ENCODE measurements at places on chromosomes 13 and 19.
A peak's percentile ranks its signal among the peaks of the same experiment; 100 is the strongest.

- no peak for DNase-seq
Measured at GRCh38 chr19:21396121-21396520, 812 bp upstream of the ZNF493 start.

- no peak for DNase-seq
Measured at GRCh38 chr19:54662730-54663129, at the start of gene LILRB4. Gene LILRB4 (plus strand): TSS chr19:54662985. CDS start chr19:54663034, 49 bp downstream.

DNA sequence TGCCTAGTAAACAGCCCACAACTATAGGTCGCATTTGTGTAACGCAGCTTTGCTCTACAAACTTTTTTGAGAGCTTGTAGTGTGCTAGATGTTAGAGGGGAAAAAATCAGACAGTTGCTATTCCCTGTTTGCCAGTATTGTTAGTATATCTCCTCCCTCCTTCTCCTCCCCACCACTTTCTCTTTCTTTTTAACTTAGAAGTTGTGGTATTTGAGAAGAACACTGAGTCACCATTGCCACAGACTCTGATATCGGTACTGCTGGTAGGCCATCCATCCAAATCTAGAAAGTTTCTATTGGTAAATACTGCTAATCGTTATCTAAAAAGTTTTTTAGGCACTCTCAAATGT is 666 bp downstream of the POMP start:
- DNase-seq, result no peak

DNA sequence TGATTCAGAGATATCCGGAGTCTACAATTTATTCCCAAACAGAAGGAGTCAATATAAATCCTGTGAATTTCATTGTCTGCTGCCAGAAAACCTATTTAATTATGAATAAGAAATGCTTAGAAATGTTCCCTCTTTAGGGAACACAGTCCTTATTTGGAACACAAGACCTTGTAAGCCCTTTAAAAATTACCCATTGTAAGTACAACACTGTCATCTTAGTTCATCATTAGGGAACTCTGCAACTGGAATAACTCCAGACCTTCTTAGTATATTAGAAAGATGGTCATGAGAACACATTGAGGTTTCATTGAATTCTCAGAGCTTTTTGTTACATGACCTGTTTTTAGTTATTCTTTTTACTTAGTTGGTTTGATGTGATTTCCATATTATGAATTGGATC is 548.5 kb upstream of the KLF12 start:
- no peak for DNase-seq

GRCh38 chr13:38386421-38386820 is 36.8 kb downstream of the UFM1 start:
- no peak for DNase-seq

DNA sequence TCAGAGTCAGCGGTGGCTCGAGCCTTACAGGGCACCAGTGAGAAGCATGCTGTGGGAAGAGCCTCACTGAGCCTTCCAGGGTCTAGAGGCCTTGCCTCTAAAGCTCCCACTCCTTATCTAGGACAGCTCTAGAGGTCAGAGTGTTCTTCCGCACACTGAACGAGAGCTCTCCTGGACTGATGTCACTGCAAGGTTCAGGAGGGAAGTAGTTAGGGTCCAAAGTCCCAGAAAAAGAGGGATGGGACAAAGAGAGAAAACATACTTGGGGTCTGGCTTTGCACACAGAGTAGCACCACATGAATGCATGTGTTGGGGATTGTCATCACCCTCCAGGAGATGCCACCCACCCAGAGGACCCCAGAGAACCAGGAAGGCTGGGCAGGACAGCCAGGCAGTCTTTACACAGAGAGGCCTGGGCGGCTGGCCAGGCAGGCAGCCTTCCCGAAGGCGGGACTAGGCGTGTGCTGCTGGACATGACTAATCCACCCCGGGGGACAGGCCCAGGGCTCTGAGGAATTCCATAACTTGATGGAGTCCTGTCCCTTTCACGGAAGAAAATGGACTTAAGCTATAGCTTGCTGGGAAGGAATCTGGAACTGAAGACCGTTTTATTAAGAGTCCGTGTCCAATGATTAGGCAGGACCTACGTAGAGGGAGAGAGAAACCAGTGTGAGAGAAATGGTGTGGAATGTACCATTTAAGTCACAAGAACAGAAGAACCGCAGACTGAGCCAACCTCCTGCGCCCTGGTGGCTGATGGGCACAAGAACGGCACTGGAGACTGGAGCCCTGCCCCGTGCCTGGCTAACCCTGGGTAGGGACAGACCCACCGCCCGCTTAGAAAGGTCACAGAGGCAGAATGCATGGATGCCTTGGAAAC is 16.6 kb upstream of the EPHX3 start:
- DNase-seq, result peak; percentile 63

DNA sequence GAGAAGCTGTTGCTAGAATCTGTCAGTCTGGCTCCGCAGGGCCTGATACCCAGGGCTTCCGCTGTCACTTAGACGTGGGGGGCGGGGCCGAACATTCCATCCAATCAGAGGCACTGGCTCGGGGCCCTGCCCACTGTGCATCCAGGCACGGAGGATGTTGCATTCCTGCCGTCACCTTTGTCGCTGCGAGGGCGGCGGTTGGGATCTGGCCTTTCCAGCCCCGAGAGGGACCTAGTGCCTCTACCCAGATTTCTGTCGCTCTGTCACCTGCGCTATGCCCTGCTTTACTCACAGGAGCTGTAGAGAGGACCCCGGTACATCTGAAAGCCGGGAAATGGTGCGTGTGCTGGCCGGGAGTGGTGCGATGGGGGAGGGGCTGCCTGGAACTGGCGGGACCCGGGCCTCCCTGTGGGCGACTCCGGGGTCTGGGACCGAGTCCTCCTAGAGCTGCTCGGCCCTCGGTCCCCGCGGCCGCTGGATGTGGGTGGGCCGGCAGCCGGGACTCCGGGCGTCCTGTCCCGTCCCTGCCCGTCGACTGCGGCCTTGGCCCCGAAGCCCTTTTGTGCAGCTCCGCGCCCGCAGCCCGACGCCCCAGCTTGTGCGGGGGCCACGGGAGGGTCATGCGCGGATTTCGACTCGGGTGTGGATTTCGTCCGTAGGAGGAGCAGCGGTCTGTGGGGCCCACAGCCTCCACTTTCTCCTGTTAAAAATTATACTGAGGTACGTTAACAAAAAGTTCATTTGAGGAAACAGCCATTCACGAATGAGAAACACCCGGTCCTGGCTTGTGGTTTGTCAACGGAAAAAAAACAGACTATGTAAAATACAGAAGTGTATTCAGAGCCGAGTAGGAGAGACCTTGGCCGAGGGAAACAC is at the start of gene ZNF439:
Gene ZNF439, plus strand, starts transcription at position 133 of the 876 bp plus-strand sequence. Its CDS starts 142 bp downstream, at position 275.
- peak; percentile 20 for DNase-seq

DNA sequence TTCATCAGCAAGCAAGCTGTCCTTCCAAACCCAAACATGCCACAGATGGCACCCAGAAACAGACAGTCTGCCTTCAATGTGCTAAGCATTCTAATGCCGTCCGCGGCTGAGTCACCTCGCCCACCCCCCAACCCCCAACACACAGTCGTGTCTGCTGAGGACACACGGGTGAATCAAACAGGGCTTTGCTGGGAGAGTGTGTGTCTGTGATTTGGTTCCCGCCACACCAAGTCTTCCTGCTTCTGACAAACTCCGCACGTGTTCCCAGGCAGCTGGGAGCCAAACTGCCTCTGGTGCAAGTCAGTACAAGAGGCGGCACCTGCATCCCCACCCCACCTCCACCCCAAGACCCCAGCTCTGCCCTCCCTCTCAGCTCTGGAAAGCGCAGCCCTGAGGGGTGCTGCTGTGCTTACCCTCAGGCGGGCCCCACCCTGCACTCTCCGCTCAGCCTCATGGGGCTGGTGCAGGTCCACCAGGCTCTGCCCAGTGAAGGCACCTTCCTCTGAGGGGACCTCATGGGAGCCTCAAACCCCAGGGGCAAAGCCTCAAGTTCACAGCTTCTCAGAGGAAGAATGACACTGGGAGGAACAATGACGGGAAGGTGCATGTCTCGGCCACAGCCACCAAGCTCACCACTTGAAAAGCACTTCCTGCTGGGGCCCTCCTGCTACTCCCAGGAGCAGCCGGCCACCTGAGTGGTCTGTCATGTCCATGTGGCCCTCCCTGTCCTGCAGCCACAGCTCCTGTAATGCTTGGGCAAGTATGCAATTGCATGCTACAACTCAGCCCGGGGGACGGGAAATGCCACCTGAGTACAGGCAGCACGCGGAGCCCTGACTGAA is 15.0 kb upstream of the SLC35E1 start:
- DNase-seq, result no peak

DNA sequence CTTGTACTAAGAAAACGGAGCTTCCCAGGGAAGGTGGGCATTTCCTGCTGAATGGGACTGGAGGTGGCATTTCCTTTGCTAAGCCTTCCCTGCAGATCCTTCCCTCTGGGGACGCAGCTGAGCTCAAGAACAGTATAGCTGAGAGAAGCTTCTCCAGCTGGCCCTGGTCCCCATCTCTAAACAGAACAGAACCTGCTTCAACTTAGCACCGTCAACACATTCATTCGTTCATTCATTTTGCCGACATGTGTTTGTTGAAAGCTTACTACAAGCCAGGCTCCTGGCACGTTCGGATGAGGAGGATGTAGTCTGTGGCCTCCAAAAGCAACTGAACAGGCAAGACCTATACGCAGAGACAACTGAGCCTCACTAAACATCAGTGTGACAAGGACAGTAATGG is 36.6 kb upstream of the PEPD start:
- no peak for DNase-seq

GRCh38 chr19:45785097-45785496 is 2.8 kb upstream of the DMPK start:
- DNase-seq, result no peak

GRCh38 chr13:110578363-110578762 is 16.8 kb upstream of the RAB20 start:
- no peak for DNase-seq

- DNase-seq, result no peak
Measured at GRCh38 chr13:98984983-98985382, 7.1 kb upstream of the DOCK9 start.

DNA sequence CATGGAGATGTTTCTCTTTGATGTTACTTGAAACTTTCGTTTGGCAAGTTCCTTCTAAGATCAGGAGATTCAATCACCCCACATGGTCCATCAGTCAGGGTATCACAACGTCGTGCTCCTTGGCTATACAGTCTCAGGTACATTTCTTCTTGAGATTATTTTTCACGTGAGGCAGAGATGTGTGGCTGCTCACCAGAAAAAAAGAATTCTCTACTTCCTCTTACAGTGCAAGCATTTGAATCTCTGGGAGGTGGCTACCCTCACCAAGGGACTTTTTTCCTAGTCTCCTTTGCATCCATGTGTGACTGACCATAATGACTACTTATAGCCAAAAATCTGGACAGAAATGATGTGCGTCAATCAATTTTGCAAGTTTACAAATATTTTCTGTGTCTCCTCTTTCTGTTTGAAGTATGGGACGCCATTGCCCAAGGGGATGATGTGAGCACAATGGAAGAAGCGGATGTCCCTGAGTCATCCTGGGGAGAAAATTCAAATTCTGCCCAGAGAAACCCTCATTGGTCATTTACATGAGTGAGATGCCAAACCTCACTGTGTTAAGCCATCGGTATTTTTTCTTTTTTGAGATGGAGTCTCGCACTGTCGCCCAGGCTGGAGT is 8.6 kb upstream of the LAIR2 start:
- DNase-seq, result no peak

DNA sequence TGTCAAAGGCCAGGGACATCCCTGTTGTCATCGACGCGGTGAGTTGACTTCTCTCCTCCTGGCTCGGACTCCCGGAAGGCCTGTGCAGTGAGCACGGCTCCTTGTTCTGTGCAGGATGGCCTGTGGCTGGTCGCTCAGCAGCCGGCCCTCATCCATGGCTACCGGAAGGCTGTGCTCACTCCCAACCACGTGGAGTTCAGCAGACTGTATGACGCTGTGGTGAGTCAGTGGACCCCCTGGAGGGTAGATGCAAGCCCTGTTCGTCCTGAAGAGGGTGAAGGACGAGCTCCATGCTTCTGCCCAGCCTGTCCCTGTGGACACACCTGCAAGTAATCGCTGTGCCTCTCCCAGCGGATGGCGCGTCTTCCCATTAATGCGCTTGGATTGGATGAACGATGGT is 19.2 kb downstream of the NAXD start:
- DNase-seq, result no peak

DNA sequence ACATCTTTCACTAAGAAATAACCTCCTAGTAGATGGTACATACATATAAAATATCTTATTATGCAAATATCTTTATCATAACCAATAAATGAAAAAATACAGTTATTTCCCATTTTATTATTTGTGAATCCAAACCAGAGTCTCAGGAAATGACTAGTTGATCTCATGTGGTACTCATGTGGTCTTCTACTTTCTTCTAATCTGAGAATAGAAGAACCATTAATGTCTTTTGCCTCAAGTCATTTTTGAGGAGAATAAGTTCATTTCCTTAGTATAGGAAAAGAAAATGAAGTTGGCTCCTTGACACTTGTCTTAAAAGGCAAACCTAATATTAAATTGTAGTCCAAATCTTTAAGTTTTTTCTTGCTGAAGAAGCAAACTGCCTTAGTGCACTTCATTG is 106.7 kb downstream of the EDNRB start:
- no peak for DNase-seq

GRCh38 chr13:80571346-80572307 is 230.7 kb upstream of the SPRY2 start:
- no peak for DNase-seq

DNA sequence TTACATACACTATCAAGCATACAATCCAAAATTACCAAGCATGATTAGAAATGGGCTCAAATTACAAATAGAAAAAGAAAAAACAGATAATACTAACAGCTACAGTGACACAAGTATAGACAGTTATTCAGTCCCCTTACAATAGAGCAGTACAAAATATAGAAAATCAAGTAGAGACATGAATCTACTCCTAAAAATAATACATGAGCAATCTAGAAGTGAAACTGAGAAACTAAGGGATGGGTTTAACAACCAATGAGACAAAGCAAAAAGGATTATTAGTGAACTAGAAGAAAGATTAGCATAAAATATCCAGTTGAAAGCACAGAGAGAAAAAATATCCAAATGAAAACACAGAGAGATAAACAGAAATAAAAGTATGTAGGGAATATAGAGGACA is 426.7 kb downstream of the TBC1D4 start:
- DNase-seq, result no peak

- no peak for DNase-seq
Measured at GRCh38 chr19:5141850-5142724, 173.2 kb downstream of the KDM4B start.

DNA sequence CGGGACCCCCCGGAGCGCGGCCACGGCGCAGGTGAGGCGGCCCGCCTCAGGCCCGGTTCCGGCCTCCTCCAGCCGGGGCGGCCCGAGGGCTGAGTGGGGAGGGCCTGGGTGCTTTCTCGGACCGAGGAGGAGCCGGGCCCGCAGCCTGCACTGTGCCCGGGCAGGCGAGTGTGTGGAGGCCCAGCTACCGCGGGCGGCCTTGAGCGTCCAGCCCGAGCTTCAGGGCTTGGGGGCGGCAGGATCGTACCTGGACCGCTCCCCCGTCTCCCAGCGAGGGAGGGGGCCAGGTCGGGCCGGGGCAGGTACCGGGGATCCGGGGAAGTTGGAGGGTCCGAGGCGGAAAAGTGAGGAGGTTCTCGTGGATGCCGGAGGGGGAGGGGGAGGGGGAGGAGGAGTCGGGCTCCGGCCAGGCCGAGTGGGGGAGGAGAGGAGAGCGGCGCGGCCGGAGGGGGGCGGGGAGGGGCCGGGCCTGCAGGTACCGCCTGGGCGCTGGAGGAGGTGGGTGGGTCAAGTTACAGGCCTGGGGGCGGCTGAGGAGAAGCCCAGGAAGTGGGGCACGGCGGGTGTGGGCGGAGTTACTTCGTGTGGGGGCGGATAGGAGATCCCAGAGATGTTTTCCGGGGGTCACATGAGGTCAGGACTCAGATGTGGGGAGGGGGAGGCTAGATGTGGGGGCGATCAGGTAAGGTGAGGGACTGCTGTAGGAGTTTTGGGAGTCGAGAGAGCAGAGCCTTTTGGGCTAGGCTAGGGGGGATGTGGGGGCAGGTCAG is 545 bp downstream of the NACC1 start:
- DNase-seq, result no peak

GRCh38 chr19:33374236-33374714 is 766 bp downstream of the CEBPG start:
- no peak for DNase-seq

All from AG09319 (cell line).